ENCODE measurements at places on chromosomes 3 and 15. TPM values are rescaled to one million over a fixed set of nuclear protein-coding genes. Genes with fewer than 3 reads are reported as not detected.

GRCh38 chr3:72633121-72633520, 215.1 kb downstream of the SHQ1 start:
- no peaks in the 10 kb centered on the region for H3K36me3 ChIP-seq
- no peak overlapping the region for H3K4me3 ChIP-seq
- no peak for DNase-seq
- peaks cover 5% of the 10 kb centered on the region for H3K4me1 ChIP-seq

DNA sequence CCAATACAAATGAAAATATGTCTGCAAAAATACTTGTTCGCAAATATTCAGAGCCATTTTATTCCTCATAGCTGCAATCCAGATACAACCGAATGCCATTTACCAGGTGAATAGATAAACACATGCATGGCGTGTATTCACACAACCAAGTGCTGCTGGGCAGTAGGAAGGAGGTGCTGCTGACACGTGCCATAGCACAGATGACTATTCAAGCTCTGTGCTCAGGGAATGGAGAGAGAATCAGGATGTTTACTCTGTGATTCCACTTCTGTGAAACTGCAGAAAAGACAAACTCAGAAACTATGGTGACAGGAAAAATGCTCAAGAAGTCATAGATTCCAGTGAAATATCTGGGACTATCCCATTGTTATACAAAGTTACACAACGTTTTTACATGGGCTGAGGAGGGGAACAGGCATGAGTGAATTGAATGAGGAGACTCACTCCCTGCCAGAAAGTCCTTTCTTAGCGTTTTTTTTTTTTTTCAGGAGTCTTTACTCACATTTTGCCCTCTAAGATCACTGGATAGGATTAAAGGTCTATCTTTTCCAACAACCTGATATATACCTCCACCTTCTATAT, 152.9 kb upstream of the NDN start:
- no peak overlapping the region for H3K27ac ChIP-seq
- no peaks in the 10 kb centered on the region for H3K4me1 ChIP-seq
- DNase-seq, result no peak
- no peaks in the 10 kb centered on the region for H3K27me3 ChIP-seq

- no peak overlapping the region for H3K27ac ChIP-seq
- no peaks in the 10 kb centered on the region for H3K27me3 ChIP-seq
- DNase-seq, result no peak
- no peak overlapping the region for H3K4me3 ChIP-seq
- no peaks in the 10 kb centered on the region for H3K36me3 ChIP-seq
These were observed 218.2 kb downstream of the SHOX2 start for GRCh38 chr3:157888040-157888439.

- H3K27ac ChIP-seq, result peak overlapping the region; percentile 96
- peak overlapping the region; percentile 68 for H3K4me3 ChIP-seq
- peak; percentile 86 for DNase-seq
- no peaks in the 10 kb centered on the region for H3K36me3 ChIP-seq
- peaks cover 18% of the 10 kb centered on the region for H3K4me1 ChIP-seq
These were observed 586 bp downstream of the TM4SF1 start for GRCh38 chr3:149376718-149377407.

DNA sequence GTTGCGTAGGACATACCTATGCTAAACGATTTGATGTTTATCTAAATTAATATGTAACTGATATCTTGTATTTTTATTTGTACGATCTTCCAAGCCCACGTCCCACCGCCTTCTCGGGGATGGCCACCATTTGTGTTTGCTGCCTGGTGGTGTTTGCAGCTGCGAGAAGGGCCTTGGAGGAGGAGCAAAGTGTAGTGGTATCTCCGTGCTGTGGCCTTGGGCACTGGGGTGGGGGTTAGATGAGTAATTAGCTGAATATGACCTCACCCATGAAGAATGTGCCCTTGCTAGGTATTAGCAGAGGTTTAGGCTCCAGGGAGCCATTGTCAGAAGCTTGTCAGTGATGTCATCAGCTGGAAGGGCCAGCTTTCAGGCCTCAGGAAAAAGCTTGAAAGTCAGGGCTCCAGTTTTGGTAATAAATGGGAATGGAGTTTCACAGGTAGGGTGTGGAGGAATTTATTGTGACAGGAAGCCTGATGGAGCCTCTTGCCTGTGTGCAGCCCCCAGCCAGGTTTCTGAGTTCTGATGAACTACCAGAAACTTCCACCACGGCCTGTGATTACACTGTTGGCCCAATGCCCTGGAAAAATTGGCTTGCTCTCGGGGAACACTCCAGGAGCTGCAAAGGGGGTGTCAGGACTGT, 41.0 kb downstream of the FLNB start:
- no peaks in the 10 kb centered on the region for H3K36me3 ChIP-seq
- no peak overlapping the region for H3K4me3 ChIP-seq
- H3K27ac ChIP-seq, result peak overlapping the region; percentile 65
- H3K4me1 ChIP-seq, result peaks cover 17% of the 10 kb centered on the region
- H3K27me3 ChIP-seq, result no peaks in the 10 kb centered on the region

- H3K4me3 ChIP-seq, result peak overlapping the region; percentile 91
- no peaks in the 10 kb centered on the region for H3K36me3 ChIP-seq
- no peaks in the 10 kb centered on the region for H3K27me3 ChIP-seq
- peak; percentile 12 for DNase-seq
- H3K4me1 ChIP-seq, result peaks cover 13% of the 10 kb centered on the region
- peak overlapping the region; percentile 96 for H3K27ac ChIP-seq
These were observed 730 bp downstream of the SPRED1 start for GRCh38 chr15:38253351-38253781.

DNA sequence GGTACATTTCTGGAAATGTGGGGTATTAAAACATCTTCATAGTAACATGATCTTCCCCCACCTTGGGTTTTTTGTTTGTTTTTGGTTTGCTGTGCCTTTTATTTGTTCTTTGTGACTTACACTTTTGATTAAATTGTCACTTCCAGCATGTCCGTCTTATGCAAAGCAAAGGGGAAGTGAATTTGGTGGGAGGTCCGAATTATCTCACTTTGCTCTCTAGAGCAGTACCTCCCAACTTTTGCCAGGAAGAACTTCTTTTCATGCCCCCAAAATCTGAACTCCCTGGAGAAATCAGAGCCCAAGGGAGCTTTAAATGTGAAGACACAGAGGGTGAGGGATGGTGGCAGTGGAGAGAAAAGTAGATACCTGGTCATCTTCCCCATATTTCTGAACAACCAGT, 173.1 kb downstream of the IL5RA start:
- H3K4me3 ChIP-seq, result no peak overlapping the region
- H3K36me3 ChIP-seq, result no peaks in the 10 kb centered on the region
- no peak for DNase-seq
- no peak overlapping the region for H3K27ac ChIP-seq

- no peak overlapping the region for H3K27ac ChIP-seq
- H3K4me3 ChIP-seq, result no peak overlapping the region
- peaks cover 3% of the 10 kb centered on the region for H3K36me3 ChIP-seq
- peaks cover 22% of the 10 kb centered on the region for H3K4me1 ChIP-seq
- no peaks in the 10 kb centered on the region for H3K27me3 ChIP-seq
- DNase-seq, result peak; percentile 78
These were observed 33.1 kb downstream of the KLHL25 start for GRCh38 chr15:85761635-85762034.

CHRNA5 gene
- 0.23 TPM for total RNA-seq

DNA sequence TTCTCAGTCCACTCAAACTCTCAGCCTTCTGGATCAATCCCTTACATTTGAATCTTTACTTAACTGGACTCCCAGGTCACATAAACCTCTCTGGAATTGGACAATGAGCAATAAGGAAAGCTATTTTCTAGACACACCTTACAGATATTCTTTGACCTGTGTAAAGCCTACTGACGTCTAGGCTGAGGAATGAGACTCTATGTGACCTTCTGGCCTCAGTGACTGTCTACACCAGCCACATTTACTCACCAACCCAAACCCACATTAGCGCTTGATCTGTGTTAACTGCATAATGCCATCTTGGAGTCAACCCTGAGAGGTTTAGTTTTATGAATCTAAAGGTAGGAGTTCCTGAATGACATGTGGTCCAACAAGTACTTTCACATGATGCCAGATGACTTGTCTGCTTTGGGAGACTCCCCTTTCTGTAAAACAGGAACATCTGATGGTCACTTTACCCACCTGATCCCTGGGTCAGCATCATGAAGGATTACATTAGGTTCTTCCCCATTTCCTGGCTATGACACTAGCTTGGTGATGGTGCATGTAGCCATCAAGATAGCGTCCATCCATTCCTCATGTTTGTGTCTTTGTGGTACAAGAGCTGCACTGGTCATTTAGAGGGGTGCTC, 11.4 kb upstream of the COMMD2 start:
- H3K27me3 ChIP-seq, result peaks cover 17% of the 10 kb centered on the region
- no peaks in the 10 kb centered on the region for H3K36me3 ChIP-seq

WWTR1 gene
- 186 TPM for total RNA-seq

GRCh38 chr15:84082739-84083138, 152.8 kb upstream of the GOLGA6L4 start:
- no peak overlapping the region for H3K27ac ChIP-seq
- no peak for DNase-seq
- no peaks in the 10 kb centered on the region for H3K4me1 ChIP-seq
